ENCODE measurements at places on chromosomes 1 and 21.

DNA sequence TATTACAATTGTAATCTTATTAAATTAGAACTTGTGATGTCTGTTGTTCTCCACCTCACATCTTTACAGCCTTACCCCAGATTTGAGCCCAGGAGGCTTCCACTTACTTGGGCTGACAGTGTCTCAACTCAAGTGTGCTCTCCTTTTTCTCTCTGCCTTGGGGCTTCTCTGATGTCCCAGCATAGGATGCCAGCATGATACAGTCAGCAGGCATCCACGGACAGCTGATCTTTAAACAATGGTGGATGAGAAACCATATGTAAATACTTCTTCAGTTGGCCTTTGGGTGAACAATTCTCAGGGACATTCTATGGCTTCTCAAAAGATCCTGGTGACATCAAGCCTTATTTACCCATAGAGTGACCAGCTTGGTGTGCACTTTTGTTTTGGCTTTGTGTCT lies 107.6 kb upstream of the GORAB start:
- no peak for DNase-seq

- peak; percentile 76 for DNase-seq
Measured at GRCh38 chr21:38787461-38788274, 18.1 kb upstream of the ETS2 start.

- no peak for DNase-seq
Measured at GRCh38 chr1:85554630-85555327, 25.8 kb upstream of the CCN1 start.

DNA sequence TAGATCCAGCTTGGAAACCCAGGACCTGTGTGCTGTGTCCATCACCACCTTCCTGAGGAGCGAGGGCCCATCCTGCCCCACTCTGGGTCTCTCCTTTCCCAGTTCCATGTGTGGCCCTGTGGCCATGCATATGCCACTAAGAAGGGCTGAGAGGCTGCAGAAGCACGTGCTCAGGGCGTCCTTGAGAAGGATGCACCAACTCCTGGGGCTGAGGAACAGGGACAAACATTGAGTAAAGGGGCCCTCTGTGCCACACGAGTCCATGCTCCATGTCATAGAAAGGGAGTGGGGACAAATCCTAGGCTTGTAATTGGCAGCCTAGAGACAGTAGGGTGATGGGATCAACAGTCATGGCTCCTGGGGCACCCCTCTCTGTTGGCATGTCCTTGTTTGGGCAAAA lies 8.4 kb downstream of the ETV3L start:
- DNase-seq = no peak

GRCh38 chr1:203323587-203323986 lies 18.3 kb downstream of the BTG2 start:
- DNase-seq = no peak
